CD4-positive, alpha-beta T cell treated with Interleukin-1 beta for 1 hour (primary cell): ENCODE measurements at places on chromosomes 12 and 14.
A peak's percentile ranks its signal among the peaks of the same experiment; 100 is the strongest.

DNA sequence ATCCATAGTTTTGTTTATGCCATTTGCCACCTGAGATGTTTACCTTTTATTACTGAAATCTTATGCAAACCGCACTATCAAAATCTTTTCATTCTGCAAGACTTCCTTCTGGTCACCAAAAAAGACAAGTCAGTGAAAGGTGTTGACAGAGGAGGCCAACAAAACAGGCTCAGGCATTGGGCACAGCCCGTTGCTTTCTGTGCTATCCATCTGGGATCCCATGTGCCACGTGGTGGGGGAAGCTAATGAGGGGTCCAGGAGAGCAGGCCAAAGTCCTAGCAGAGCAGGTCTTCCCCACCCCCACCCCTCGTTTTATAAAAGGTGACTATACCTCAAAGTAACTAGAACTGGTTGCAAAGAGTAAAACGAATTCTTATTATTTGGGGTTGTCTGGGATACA is 1.2 kb downstream of the ALDH1L2 start:
- no peak for DNase-seq

- no peak for DNase-seq
These were observed 65.1 kb upstream of the GZMB start for GRCh38 chr14:24699052-24699451.

GRCh38 chr12:93571365-93571924 is 1.0 kb upstream of the SOCS2 start:
- peak; percentile 57 for DNase-seq

DNA sequence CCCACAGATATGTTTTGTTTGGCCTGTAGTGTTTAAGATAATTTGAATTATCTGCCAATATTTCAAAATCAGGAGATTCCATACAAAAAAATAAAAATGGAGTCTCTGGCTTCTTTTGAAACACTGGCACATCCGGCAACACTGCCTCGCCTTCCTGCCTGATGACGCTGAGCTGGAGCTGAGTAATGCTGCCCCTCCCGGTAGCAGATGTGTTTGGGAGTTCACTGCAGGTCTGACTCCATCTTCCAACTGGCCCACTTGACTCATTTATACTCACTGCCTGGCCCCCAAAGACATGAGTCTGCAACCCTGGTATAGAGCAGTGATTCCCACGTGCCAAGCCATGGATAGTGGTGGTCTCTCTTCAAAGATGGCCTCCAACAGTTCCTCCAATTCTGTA is 7.4 kb downstream of the CIT start:
- DNase-seq: no peak

- DNase-seq: no peak
These were observed 15.1 kb downstream of the PPM1H start for GRCh38 chr12:62919838-62920237.

DNA sequence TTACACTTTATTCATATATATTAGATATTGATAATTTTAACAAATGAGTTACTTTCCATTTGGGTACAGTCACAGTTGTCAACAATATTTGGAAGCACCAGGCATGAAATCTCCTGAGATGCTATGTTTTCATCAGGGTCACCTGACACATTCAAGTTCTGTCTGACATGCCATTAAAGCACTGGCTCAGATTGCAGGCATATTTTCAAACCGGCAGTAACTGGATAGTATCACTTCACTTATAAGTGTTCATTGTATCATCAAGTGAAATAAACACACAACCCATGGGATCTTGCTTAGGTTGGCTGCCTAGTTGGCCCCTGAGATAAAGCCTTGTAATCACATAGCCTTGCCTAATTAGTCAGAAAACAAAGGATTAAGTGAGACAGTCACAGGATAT is 4.8 kb downstream of the IFNG start:
- DNase-seq: no peak

- DNase-seq: no peak
These were observed 15.5 kb downstream of the CCDC63 start for GRCh38 chr12:110862329-110862728.

GRCh38 chr12:6165395-6165794 is 34.8 kb upstream of the CD9 start:
- DNase-seq: no peak

DNA sequence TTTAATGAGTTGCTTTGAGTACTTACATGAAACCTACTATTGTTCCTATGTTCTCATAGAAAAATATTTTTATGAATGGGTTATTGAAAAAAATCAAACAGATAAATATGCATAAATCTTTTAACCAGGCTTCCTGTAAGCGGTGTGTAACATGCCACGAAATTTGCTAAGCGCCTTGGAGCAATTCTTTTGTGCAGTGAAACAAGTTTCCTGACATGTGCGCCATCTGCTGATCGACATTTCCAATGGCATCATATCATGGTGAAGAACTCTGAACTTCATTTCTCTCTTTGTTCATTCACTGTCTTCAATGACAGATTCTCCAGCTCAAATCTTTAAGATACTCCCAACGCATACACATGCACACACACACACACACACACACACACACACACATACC is 145.6 kb upstream of the NAV3 start:
- DNase-seq: no peak

GRCh38 chr12:47808574-47809365 is 10.9 kb downstream of the HDAC7 start:
- DNase-seq: peak; percentile 61

GRCh38 chr12:8052679-8053078 is 13.5 kb downstream of the C3AR1 start:
- peak; percentile 66 for DNase-seq

DNA sequence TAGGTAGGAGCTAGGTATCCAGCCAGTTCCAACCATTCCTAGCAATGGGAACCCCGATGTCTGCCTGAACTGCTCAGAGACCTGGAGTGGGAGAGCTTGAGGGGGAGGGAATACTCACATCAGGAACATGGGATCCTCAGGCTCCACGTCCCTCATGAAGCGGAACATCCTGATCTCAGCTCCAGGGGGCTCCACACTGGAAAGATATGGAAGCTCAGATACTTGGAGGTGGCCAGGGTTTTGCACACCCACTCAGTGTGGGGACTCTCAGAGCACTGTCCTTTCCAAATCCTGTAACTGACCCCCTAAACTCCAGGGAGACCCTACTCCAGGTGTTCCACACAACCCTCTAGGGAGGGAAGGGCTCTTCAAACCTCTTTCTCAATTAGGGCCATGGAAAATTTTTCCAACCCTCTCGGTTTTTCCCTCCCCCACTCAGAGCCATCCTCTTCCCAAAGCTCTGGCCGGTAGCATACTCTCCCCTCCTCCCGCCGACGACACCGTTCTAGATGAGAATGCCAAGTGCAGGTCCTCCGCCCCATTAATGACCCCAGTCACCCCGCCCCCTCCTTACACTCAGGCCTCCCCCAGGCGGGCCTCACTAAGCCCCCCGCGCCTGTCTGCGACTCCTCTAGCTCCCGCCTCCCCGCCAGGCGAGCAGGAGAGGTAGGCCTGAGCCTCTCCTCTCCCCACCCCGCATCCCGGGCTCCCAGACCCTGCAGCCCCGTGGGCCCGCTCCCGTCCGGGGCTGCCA is 597 bp downstream of the MLF2 start:
- no peak for DNase-seq

DNA sequence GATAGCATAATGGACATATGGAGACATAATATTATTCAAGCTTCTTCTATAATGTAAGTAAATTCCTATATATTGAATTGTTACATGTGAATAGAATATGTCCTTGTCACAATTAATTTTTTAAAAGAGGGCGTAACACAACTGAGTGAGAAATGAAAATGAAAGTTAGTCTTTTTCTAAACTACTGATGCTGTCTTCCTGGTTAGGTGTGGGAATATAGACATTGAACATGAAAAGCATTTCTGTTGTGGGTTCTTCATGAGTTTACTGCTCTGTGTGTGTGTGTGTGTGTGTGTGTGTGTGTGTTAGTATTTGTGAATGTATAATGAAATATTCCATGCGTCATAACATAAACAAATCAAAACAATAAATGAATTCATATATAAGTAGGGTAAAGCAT is 40.5 kb upstream of the RTL1 start:
- no peak for DNase-seq

DNA sequence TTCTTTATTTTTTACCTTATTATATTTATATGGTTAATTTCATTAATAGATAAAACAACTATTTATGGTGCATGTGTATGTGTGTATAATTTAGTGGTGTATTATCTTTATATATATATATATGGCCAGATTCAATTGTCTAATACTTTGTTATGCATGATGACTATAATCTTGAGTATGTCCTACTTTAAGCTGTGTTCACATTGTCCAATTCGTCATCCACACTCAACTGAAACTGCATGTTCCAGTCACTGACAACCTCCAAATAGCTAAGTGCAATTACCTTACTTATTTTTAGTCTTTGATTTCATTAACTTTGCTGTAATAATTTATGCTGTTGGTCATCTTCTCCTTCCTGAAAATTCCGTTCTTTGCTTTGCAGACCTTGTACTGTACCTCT is 306.5 kb upstream of the TMTC1 start:
- DNase-seq: no peak

GRCh38 chr12:81261508-81262207 is 183.8 kb downstream of the ACSS3 start:
- DNase-seq: no peak

GRCh38 chr14:92635031-92635430 is 113.4 kb downstream of the LGMN start:
- DNase-seq: no peak

GRCh38 chr12:69036999-69037398 is 104.0 kb upstream of the CPM start:
- DNase-seq: no peak

DNA sequence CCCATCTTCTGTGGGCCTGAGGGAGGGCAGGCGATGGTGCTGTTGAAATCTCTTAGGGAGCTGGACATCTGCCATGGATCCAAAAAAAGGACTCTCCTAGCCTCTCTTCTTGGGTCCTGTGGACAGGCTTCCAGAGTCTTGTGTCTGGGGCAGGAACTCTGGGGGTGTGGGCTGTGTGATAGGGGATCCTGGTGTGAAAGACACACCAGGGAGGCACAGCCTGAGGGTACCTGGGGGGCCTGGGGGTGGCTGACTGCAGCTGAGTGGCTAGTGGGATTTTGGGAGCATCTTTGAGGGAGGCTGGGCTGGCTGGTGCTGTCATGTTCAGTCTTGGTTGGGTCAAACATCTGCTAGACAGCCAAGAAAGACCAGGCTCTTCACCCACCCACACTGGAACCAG is 1.8 kb upstream of the KRT83 start:
- DNase-seq: no peak

GRCh38 chr12:131075611-131076010 is 121.9 kb downstream of the ADGRD1 start:
- DNase-seq: no peak

DNA sequence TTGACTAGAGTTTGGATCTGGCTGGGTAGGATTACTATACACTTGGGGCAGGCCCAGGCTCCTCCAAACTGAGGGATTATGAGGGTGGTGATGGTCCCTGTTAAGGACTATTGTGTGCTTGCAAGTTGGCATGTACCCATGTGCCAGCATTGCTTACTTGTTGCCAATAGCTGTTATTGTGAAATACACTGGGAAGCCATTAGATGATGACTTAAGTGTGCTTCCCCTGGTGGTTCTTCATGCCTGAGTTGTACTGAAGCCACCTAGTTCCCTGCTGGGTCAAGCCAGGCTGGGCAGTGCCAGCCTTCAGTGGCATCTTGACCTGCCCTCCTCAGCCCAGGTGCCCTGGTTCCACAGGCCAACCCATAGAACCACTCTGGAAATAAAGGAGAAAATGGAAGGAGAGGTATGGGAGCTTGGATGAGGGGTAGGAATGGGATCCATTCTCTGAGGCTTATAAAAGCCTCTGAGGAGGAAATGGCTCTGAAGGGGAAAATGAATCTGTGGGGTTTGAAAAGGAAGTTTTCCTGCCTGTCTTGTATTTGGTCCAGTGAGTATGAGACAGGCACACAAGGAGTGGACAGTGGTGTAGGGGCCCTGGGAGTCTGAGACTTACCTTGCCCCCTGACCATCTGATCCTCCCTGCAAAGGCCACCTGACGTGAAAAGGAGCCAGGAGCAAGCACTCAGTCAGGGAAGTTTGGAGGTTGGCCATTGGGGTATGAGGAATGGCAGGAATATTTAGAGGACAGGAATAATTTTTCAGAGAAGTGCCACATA is 724 bp downstream of the LTB4R start:
- DNase-seq: no peak

- DNase-seq: no peak
These were observed 38.1 kb upstream of the JDP2 start for GRCh38 chr14:75389679-75390078.

DNA sequence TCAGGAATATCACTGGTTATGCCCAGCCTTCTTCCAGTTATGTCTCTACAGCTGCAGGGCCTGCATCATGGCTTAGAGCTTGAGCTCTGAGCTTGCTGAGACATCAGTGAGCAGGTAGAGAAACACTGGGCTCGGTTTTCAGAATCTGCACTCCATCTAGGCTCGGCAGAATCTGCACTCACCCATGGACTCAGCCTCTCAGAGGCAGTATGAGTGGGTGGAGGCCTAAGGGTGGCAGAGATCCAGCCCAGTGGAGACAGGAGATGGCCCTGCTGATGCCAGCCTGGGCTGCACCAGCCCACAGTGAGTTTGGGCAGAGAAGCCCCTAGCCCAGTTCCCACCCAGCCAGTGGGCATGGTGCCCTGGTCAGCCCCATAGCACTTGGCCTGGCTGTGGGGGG is 12.8 kb downstream of the KRT80 start:
- no peak for DNase-seq

DNA sequence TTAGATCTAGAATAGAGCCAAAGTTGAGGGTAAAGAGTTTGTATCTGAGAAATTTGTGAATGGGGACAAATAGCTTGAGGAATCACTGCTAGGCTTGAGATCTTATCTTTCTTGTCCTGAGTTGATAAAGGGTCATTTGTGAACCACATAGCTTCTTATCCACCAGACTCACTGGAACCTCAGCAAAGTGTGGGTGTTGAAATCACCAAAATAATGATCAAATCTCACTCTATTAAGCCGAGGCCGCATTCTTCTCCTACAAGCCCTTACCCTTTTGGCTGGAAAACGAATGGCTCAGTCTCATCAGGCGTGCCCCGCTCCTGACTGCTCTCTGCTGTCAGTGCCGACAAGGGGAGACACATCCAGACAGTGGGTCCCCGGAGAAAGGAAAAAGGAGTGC is 240.6 kb downstream of the EGLN3 start:
- no peak for DNase-seq

- no peak for DNase-seq
These were observed 54.2 kb downstream of the CCNK start for GRCh38 chr14:99535448-99535847.

DNA sequence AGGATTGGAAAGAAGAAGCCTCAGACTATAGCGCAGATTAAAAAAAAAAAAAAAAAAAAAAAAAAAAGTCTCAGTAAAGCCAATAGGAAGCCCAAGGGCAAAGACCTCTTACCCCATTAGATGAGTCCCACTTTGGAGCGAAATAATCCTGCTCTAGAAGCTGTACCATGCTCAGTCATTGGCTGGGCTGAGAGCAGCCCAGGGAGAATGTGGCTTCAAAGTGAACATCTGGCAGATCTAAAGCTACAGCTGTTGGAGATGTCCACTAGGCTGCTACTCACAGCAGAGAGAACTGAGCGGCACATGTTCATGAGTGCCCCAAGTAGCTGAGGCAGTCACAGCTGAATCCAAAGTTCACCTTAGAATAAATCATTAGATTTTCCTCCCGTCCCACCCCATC is 560.9 kb downstream of the MED13L start:
- DNase-seq: no peak
